GM12878 (cell line): ENCODE measurements at places on chromosomes 7 and 10.

GRCh38 chr7:27107391-27108381, 5.2 kb upstream of the HOXA2 start:
- DNase-seq = no peak

GRCh38 chr7:105760551-105761447, 115.6 kb downstream of the ATXN7L1 start:
- DNase-seq = no peak

GRCh38 chr7:142030848-142031247, 35.2 kb downstream of the MGAM start:
- no peak for DNase-seq

- no peak for DNase-seq
Measured at GRCh38 chr7:21851559-21851967, 94.1 kb downstream of the CDCA7L start.

DNA sequence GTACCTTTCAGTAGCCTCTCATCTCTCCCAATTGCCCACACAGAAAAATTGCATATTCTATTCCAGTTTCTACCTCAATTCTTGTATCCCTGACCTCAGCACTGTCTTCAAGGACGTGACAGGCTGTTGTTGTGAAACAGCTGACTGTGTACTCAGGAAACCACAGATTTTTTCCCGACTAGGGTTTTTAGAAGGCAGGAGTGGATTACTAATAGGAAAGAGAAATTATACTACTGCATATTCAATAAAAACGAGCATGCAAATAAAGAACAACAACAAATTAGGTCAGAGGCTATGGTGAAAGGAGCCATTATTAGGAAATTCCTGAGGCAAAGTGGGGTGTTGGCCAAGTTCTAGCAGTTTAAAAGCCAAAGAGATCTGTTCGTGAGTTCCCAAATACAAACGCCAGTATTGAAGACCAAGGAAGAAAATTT, 93.4 kb downstream of the DOCK4 start:
- DNase-seq = no peak

GRCh38 chr10:60735244-60735643, 43.0 kb upstream of the CDK1 start:
- DNase-seq = no peak

- DNase-seq = no peak
Measured at GRCh38 chr10:118020365-118020764, 26.4 kb downstream of the RAB11FIP2 start.
